ENCODE measurements at places on chromosomes 6 and 20.

- DNase-seq: no peak
Observed at GRCh38 chr20:57065646-57066045, 200.8 kb downstream of the BMP7 start.

DNA sequence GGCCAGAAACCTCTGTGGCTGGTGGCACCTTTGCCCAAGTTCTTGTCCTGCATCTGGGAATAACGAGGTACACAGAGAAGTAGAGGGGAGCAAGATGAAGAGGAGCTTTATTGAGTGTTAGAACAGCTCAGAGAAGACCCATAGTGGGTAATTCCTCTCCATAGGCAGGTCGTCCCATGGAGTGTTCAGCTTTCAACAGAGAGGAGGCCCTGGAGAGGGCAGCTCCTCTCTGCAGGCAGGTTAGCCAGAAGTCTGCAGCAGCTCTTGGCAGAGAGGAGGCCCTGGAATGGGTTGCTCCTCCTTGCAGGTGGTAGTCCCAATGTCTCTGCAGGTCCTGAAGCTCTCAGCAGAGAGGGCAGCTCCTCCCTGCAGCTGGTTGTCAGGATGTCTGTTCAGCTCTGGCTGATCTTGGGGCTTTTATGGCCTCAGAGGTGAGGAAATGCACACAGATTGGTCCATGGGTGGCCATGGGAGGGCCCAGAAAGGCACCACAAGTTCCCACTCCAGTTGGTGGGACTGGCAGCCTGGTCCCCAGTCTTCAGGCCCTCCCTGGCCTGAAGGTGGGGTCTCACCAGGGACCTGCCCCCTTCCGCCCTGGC, 89.0 kb downstream of the IPCEF1 start:
- no peak for DNase-seq

DNA sequence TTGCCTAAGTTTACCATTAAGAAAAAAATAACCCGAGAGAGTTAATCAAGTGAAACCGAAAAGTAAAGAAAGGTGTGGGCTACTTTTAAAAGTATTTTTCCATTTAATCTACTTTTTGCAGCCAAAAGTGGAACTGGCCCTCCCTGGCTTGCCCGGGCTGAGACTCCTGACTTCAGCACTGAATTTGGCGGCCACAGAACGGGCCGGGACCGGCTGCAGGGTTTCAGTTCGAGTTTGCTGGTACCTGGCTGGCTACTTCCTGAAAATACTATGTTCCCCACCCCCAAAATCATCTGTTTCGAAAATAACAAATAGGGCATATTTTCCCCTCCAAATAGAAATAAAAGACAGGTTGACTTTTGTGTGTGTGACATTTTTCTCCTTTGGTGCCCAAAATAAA, 173.4 kb upstream of the EXOC2 start:
- DNase-seq: no peak

DNA sequence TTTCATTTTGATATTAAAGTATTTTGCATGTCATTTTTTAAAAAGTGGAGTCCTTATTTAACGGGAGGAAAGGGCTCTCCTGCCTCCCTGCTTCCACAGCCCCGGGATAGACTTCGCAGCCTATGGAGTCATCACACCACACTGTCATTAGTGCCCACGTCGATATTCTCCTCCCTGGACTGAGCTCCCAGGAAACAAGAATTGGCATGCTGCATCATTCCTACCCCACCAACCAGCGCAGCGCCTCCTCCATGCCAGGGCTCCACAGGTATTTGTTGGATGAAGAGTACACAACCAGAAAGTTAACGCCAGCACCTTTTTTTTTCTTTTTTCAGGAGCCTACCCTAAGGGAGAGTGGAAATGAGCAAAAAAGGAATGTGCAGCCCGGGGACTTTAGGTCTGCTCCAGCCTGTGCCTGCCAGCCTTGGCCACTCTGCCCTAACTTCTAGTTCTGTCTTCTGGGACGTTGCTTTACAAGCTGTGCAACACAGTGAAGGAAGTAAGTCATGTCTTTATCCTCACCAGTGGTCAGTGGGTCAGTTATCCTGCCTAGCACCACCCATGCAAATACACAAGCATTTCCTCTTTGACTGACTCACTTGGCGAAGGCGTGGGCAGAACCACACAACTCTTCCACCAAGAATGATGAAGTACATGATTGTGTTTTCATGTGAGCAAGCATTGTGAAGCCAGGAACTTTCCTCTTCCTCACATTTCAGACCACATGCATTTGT, 180.7 kb upstream of the UST start:
- DNase-seq: peak; percentile 28

GRCh38 chr6:125948455-125948854, 8.1 kb upstream of the HINT3 start:
- no peak for DNase-seq

GRCh38 chr6:139855671-139856311, 481.3 kb upstream of the CITED2 start:
- DNase-seq: no peak

DNA sequence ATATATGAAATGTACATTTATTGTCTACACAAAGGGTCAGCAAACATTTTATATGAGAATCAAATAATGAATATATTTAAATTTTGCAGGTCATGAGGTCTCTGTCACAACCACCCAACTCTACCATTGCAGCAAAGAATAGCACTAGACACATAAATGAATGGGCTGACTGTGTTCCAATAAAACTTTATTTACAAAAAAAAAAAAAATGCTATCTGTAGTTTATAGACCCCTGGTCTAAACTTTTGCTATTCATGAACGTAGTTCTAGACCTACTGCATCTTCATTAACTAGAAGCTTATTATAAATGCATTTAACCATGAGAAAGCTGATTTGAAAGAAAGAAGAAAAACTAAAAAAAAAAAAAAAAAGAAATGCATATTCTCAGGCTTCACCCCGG, 610.9 kb upstream of the AGPAT4 start:
- no peak for DNase-seq

DNA sequence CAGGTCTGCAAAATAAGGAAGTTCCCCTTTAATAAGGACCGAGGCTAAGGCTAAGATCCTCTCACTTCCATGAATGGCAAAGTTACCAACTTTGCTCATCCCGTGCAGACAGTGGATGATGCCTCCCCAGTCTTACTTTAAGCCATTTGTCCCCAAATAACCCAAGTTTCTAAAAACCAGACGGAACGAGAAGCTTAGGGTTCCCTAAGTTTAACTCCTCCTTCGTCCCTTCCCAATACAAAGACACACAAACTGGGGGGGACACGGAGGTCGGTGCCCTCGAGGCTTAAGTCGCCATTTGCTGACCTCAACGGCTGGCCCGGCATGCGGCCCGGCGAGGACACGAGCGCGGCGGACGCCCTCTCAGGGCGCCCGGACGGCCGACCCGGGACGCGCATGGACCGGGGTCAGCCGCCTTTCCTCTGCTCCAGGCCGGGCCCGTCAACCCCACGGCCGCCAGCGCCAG, 527 bp downstream of the FBXO30 start:
- peak; percentile 1 for DNase-seq

DNA sequence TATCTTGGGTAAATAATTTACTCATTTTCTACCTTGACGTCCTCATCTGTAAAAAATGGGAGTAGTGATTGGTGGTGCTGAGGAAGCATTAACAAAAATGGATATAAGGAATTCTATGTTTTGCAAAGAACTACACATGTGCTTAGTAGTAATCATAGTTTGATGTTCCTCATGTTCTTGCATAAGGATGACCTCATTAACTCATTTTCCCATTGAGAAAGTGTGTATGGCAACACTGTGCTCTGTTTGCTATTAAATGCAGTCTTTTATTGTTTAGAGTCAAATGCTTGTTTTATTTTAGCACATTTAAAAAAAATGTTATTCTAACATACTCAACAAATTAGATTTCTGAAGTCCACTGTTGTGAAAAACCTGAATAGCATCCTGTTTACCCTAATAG, 211.2 kb upstream of the RSPO3 start:
- DNase-seq: no peak

DNA sequence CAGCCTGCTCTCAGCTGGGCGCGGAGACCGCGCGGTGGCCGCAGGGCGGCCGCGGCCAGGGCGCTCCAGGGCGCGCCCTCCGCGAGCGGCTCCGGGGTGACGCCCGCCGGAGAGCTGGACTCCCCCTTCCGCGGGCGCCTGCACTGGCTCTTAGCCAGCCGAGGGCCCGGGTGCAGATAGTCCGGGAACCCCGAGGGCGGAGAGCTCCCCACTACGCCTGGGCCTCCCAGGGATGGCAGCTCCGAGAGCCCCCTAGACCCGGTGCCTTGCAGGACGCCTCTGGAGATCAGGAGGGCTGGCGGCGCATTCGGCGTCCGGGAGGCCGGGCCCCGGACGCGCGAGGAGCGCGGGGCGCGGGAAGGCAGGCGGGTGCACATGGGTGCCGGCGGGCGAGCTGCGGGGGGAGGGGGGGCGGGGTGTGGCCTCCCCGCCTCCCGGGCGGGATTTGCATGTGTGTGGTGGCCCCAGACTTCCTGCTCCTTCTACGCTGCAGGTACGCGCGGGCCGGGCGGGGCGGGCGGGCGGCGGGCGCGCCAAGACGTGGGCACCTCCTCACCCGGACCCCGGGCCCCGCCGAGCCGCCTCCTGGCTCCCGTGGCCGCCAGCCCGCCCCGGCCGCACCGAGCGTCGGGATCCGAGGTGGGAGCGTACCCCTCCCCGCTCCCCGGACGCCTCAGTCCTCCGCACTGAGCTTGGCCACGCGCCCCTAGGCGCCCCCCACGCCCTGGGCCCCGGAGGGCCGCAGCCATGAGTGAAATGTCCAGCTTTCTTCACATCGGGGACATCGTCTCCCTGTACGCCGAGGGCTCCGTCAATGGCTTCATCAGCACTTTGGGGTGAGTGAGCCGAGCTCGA, at the start of gene ITPR3:
ITPR3 (plus strand) TSS at position 467 of the 855 bp plus-strand sequence; CDS start at position 748, 281 bp downstream.
- peak; percentile 80 for DNase-seq

GRCh38 chr6:24228681-24229255, 102.8 kb downstream of the NRSN1 start:
- DNase-seq: peak; percentile 12

- no peak for DNase-seq
Observed at GRCh38 chr6:168043848-168044415, 35.1 kb downstream of the FRMD1 start.

GRCh38 chr20:43963233-43963632, 48.6 kb downstream of the TOX2 start:
- no peak for DNase-seq

DNA sequence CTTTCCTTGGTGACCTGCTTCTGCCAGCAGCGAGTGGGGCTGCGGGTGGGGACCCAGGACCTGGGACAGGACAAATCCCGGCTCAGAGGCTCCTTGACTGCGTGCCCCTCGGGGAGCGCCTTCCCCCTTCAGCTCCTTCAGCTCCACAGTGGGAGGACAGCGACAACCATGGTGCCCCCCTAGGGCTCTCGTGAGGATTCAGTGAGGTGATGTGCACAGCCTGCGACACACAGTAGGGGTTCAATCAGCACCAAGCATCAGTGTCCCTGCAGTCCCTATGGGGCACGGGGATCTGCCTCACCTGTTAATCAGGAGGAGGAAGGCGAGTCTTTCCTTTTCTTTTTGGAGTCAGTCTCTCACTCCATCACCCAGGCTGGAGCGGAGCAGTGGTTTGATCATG, 209.2 kb downstream of the PREX1 start:
- DNase-seq: no peak

- DNase-seq: no peak
Observed at GRCh38 chr6:148818939-148819575, 72.2 kb downstream of the UST start.

DNA sequence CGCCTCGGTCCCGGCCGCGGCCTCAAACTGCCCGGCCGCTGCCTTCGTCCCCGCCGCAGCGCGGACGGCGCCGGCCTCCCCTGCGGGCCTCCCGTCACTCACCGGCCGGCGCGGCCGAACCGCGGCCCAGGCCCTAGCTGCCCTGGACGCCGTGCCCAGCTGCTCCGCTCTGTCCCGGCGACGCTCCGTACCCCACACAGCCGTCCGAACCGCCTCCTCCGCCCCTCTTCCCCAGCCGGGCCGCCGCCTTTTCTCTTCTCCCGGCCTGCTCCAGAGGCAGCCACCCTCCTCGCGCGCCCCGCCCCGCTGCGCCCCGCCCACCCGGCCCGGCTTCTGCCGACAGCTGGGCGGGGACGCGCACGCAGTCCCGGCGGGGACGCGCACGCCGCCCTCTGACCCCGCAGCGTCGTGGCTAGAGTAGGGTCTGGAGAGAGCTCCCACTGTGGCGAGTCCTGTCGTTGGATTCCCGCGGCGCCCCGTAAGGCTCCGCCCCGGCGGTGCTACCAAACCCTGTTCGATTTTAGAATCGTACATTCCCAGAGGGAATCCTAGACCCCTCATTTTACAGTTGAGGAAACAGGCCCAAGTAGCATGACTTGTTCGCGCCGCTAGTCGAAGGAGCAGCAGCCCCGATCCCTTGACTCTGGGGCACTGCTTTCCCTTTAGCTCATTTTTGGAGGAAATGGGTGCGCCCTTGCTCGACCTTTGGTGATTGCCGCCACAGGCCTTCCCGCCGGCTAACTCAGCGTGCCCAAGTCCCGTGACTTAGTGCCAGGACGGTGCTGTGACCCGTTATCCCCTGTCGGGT, at the start of gene FBXO30:
FBXO30 (minus strand) TSS at position 295 of the 808 bp plus-strand sequence. CDS start 8,390 bp downstream, outside the sequence.
- peak; percentile 85 for DNase-seq

GRCh38 chr20:12924126-12924525, 84.6 kb upstream of the SPTLC3 start:
- DNase-seq: no peak

DNA sequence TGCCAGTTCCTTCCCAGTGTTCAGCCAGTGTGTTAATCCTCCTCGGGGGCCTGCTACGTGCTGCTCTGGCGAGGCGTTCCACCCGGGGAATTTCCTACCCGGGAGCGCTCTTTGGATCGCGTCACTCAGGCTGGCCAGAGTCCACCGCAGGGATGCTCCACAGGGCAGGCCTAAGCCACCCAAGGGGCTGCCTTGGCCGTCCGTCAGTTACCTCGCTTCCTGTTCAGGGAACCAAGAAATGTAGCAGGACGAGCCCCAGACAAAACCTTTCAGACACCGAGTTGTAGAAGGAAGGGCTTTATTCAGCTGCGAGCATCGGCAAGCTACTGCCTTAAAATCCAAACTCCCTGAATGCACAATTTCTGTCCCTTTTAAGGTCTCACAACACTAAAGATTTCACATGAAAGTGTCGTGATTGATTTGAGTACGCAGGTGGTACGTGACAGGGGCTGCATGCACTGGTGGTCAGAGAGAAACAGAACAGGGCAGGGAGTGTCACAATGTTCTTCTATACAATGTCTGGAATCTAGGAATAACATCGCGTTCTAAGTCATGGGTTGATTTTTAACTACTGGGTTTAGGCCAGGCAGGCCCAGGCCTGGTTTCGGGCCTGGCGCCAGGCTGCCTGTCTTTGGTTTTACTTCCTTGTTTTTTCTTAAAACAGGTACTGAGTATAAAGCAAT, 15.7 kb upstream of the POU5F1 start:
- no peak for DNase-seq

DNA sequence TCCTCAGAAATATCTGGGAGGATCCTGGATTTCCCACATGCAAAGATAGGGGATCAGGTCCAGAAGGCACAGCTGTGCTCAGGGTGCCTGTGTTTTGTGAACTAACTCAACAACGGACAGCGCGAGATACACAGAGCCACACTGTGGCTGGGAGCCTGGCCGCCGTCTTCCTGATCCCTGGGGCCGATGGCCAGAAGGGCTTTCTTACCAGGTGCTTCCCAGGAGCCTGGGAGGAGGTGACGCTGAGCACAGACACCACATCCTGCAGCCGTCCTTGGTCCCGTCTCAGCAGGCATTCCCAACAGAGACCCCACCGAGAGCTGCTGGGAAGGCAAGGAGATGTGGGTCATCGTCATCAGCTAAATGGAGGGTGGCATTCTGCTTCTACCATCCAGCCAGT, 144.6 kb upstream of the AFDN start:
- no peak for DNase-seq

- no peak for DNase-seq
Observed at GRCh38 chr6:5764401-5764955, 242.2 kb downstream of the NRN1 start.

- DNase-seq: peak; percentile 42
Observed at GRCh38 chr6:149318581-149319286, 1.2 kb downstream of the TAB2 start.

- DNase-seq: no peak
Observed at GRCh38 chr6:104595311-104595820, 264.4 kb downstream of the HACE1 start.

Measured in CD4-positive, alpha-beta T cell treated with Interferon gamma for 1 hour (primary cell).